NCI-H1417 treated with DMSO at 0.1 percent for 48 hours (cell line): ENCODE measurements at places on chromosomes 16 and 17.

- DNase-seq: no peak
Observed at GRCh38 chr17:77273397-77274085, 132.8 kb downstream of the SEC14L1 start.

- no peak for DNase-seq
Observed at GRCh38 chr17:64498308-64499203, 1.7 kb upstream of the POLG2 start.

- DNase-seq: no peak
Observed at GRCh38 chr16:69451166-69451565, 26.7 kb downstream of the CYB5B start.

- DNase-seq: no peak
Observed at GRCh38 chr17:83050651-83051395, 28.6 kb upstream of the METRNL start.

DNA sequence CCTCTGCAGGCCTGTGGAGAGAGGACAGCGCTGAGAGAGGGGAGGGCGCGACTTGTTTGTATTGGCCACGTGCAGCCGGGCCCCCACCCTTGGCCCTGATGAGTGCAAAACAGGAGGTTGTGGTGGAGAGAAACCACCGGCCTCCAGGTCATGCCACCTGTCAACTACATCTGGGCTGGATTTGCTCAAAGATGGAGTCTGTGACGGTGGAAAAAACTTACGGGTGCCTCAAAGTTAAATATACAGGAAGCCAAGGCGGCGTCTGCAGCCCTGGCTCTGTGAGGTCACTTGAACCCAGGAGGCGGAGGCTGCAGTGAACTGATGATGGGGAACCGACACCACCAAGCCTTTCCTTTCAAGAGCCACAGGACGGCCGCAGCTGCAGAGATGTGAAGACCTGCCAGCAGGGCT, 15.7 kb downstream of the C16orf74 start:
- DNase-seq: no peak

GRCh38 chr16:83158320-83158957, 531.7 kb downstream of the CDH13 start:
- DNase-seq: no peak

- DNase-seq: no peak
Observed at GRCh38 chr16:81633680-81634379, 145.3 kb upstream of the PLCG2 start.

- no peak for DNase-seq
Observed at GRCh38 chr17:40110026-40110845, 9.8 kb upstream of the NR1D1 start.

GRCh38 chr16:67825119-67825518, 17.0 kb upstream of the THAP11 start:
- no peak for DNase-seq

DNA sequence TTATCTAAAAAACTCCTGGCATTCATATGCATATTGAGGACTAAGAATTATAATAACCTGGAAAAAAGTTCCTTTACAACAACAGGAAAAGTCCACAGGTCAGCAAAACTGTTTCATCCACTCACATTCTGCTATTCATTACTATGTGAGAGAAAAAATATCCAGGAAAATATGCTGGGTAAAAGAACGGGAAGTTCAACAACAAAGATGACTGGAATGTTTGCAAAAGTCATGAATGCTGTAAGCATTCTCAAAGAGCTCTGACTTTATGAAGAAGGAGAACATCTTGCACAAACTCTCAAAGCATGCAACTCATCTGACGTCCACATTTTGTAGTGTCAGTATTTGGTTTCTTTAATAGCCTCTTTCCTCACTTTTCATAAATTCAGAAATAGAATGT, 56.9 kb upstream of the ALDH3A1 start:
- no peak for DNase-seq
